Stomach (tissue), 19 donors: ENCODE measurements at places on chromosomes 11 and 22. TPM values are rescaled to one million over a fixed set of nuclear protein-coding genes. Genes with fewer than 3 reads are reported as not detected.

DNA sequence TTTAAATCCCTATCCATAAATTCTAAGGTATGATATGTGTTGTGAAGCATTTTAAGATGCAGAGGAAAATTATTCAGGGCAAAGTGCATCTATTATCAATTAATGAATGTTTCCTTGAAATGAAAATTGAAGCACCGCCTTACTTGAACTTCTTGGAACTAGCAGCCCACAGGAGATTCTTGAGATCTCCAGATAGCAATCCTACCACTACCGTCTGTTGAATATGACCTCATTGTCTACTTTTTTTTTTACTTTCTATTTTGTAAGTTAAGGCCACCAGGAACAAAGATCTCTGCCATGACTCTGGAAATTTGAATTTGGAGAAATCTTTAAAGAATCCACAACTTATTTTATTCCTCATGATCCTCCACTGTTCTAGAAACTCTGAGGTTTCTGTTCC is 808.7 kb downstream of the KCNA4 start:
- no peak overlapping the region for H3K4me3 ChIP-seq
- no peak overlapping the region for H3K27ac ChIP-seq
- no peak for DNase-seq
- H3K27me3 ChIP-seq: no peaks in the 10 kb centered on the region
- H3K36me3 ChIP-seq: no peaks in the 10 kb centered on the region

TREH gene
- 0.45 TPM for total RNA-seq

- peak within 1 kb of the TSS; percentile 52 for H3K4me3 ChIP-seq
- H3K27ac ChIP-seq: peak within 1 kb of the TSS; percentile 81
- H3K27me3 ChIP-seq: peaks cover 79% of the 10 kb centered on the region
- peak; percentile 87 for DNase-seq
- H3K36me3 ChIP-seq: no peaks in the 10 kb centered on the region
Measured at GRCh38 chr11:123195188-123196059, at the start of gene CLMP. TSS of gene CLMP (minus strand) at chr11:123195248. CDS start at chr11:123194940, 308 bp downstream.

DNA sequence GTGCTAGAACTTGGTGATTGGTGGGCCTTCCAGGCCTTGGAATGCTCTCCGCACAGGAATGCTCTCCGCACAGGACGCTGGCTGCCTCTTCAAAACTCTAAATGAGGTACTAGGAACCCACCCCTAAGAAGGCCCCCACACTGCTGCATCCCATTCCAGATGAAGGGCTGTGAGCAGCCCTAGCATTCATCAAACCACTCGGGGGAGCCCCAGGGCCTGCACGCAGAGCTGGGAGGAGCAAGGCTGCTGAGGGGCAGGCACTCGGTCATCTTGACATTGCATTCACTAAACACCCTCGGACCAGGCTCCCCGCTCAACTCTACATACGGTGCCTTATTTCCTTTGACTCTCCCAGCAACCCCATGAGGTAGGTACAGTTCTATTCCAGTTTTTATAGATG is 49.2 kb upstream of the EMID1 start:
- no peak for DNase-seq
- H3K4me3 ChIP-seq: no peak overlapping the region
- no peaks in the 10 kb centered on the region for H3K36me3 ChIP-seq
- no peaks in the 10 kb centered on the region for H3K27me3 ChIP-seq
- H3K4me1 ChIP-seq: peaks cover 32% of the 10 kb centered on the region
- H3K27ac ChIP-seq: no peak overlapping the region

DNA sequence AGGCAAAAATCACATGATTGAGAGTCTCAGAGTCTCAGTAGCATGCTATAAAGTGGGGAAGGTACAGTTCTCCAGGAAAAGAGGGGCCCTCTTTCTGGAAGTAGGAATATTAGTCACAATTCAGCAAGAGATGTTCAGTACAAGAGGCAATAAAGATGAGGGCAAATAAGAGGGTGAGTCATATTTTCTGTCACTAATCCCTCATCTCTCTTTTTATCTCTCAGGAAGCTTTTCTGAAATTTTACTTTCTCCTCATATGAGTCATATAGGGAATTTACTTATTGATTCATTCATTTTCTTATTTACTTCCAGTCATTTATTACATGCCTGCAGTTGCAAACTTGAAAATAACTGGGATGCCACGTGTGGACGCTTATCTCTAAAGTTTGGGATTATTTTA is 3.4 kb upstream of the NXPE1 start:
- DNase-seq: no peak
- H3K4me3 ChIP-seq: no peak overlapping the region
- no peaks in the 10 kb centered on the region for H3K36me3 ChIP-seq
